ENCODE measurements at places on chromosomes 7 and 10.

- DNase-seq: no peak
Measured at GRCh38 chr7:131157530-131158243, 170.0 kb upstream of the MKLN1 start.

DNA sequence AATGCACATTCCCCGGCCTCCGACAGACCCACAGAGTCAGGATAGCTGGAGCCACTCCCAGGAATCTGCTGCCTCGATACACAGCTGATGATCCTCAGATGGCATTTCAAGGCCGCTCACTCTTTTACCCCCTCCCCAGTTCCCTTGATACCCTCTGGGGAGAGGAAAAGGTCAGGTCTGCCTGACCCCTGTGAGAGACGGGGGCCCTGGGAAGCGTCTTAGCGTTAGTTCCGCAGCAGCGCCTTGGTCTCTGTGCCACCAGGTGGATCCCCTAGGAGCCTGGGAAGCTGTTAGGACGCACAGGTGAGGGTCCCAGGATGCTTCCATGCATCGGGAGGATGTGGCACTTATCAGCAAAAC is 420.5 kb upstream of the FOXK1 start:
- no peak for DNase-seq

DNA sequence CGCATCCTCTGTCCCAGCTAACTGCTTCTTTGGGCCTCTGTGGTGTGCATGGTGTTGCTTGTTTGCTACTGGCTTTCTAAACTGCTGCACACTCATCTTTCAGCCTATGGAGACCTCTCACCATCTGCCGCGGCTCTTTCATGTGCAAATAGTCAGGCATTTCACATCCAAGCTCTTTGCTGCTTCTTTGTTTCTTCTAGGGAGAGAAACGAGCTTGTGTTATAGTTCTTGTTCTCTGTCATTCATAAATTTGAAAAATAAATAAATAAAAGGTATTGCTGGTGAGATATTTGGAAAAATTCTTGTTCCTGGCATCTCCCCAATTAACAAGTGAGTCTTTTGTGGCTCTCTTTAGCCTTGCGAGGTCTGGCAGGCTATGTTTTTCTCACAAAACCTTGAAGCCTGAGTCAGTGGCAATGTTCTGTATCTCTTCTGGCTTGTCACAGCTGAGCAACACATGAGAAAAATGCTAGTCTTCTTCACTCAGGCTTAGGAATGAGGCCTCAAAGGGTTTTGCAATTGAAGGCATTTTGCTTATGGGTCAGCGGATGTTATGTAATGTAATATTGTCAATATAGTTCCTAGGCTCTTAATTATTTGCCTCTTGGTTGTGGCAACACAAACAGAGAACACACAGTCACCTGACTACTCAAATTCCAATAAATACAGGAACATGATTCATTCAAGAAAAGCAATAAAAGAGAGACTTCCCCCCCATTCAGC is 274.0 kb downstream of the FRMD4A start:
- DNase-seq: no peak

- DNase-seq: no peak
Measured at GRCh38 chr7:103640031-103640779, 194.2 kb upstream of the SLC26A5 start.

DNA sequence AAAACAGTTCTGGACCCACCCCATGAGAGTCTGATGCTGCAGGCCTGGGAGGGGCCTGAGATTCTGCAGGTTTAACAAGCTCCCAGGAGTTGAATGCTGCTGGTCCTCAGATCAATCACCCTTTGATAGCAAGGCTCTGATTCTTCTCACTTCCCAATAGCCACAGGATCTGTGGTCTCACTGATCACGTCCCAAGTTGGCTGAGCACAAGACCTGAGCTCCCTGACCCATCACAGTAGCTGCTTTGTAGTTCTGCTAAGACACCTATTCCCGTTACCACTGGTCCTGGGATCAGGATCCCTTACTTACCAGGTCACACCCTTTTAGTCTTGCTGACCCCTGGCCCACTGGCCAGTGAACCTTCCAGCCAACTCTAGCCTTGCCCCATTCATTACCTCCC is 372.8 kb downstream of the PHTF2 start:
- no peak for DNase-seq

GRCh38 chr10:114404171-114405010 is at the start of gene AFAP1L2:
Gene AFAP1L2, minus strand, starts transcription at chr10:114404502. Its CDS starts 47 bp downstream, at chr10:114404455.
- DNase-seq: no peak

GRCh38 chr10:114151486-114151885 is 22.5 kb downstream of the CCDC186 start:
- DNase-seq: no peak

GRCh38 chr10:8758029-8758428 is 703.5 kb downstream of the GATA3 start:
- no peak for DNase-seq

DNA sequence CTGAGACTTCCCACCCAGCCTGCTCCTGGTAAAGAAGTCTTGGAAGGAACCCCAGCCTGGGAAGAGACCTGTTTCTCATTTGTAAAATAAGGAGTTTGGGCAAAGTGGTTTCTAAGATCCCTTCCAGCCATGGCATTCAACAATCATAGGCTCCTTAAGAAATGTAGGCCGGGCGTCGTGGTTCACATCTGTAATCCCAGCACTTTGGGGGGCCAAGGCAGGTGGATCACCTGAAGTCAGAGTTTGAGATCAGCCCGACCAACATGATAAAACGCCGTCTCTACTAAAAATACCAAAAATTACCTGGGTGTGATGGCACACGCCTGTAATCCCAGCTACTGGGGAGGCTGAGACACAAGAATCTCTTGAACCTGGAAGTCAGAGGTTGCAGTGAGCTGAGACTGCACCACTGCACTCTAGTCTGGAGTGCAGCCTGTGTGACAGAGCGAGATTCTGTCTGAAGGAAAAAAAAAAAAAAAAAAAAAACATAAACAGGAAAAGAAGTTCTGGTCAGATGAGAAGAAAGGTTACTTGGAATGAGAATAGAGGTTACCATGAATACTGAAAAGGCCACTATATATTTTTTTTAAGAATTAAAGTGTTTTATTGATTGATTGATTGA is 15.9 kb downstream of the DLG5 start:
- DNase-seq: no peak

DNA sequence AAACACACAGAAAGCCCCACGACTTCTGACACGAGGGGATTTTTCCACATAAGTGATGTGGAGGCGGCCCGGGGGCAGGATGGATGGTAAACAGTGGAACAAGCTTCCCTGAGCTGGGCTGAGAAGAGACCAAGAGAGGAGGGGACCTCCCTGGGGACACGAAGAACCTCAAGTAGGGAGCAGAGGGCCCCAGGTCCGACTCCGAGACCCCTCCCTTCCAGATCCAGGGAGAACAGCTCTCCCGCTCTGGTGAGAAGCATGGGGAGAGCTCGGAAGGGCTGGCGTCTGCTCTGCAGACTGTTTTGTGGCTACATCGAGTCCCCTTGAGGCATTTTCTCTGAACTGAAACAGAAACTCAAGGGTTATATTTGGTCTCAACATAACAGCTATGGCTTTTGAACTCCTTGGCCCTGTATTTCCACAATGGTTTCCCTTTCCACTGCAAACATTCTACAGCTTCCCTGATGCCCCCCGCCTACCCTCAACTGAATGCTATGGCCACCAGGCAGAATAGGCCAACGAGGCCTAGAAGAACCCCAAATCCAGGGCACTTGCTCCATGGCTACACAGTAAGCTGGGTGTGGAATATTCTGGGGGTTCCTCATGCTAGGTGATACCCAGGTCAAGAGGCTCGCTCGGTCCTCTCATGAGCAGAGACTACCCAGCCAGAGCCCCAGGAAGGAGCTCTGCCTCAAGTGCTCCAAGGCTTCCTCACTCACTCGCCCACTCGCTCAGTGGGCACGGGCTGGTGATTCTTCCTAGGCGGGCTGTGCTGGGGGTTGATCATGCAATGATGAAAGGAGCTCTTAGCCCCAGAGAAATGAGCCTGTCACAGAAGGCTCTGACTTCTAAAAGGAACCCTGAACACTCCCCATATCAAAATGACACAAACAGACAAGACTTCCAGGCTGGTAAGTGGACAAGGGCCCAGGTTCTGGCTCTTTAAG is 47.5 kb downstream of the FAM53B start:
- peak; percentile 50 for DNase-seq

GRCh38 chr7:151083071-151083823 is at the start of gene TMUB1:
Gene TMUB1, minus strand, starts transcription at chr7:151083493. Its CDS starts 930 bp downstream, at chr7:151082563.
- peak; percentile 84 for DNase-seq

- DNase-seq: no peak
Measured at GRCh38 chr10:48509974-48510692, 94.7 kb downstream of the ARHGAP22 start.

DNA sequence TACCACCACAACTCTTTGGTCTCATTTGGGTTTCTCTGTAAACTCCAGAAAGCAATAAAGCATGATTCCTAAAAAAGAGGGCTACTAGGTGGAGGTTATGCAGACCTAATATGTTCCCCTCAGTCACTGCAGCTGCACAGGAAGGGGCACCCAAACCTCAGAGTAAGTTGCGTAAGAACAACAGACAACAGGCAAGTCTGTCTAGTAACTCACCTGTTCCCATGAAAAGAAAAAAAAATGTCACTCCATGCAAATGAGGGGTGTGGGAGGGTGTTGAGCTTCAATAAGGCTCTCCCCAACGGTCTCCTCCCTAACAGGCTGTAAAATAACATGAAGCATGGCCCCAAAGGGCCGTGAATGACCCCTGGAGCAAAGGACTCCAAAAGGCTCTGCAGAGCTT is 461.4 kb downstream of the KCNMA1 start:
- DNase-seq: no peak

Data from CD4-positive, alpha-beta T cell treated with Interleukin-15 for 4 hours (primary cell).